ENCODE measurements at places on chromosomes 2 and 18.

GRCh38 chr2:156492979-156493378 is 56.8 kb downstream of the GPD2 start:
- DNase-seq: no peak

DNA sequence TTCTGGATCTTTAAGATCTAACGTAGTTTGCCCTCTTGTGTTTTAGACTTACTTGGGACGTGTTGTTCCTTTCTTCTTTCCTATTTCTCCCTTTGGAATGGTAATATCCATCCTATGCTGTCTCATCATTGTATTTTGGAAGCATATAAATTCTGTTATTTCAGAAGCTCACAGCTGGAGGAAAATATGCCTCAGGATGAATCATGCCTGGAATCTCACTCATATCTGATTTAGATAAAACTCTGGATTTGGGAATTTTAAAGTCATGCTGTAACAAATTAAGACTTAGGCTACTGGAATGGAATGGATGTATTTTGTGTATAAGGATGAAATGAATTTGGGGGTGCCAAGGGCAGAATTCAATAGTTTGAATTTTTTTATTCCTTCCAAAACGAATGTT is 245.2 kb upstream of the GULP1 start:
- peak; percentile 6 for DNase-seq

DNA sequence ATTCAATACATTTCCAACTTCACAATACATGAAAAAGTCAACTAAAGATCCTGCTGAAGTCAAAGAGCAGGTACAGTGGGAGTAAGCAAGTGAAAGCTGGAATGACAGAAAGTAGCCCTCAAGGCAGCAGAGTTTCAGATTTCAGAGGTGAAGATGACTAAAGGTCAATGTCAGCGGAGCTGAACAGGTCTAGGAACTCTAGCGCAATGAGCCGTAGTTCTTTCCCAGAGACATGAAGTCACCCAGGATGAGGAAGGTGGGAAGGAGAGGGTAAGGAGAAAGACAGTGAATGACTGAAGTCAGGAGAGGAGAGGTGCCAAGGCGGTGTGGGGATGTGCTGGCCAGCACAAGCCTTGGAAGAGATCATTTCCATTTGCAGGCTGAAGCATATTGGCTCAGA is 28.1 kb downstream of the PTPN2 start:
- no peak for DNase-seq

- no peak for DNase-seq
Measured at GRCh38 chr2:61807036-61807757, 46.7 kb downstream of the FAM161A start.

DNA sequence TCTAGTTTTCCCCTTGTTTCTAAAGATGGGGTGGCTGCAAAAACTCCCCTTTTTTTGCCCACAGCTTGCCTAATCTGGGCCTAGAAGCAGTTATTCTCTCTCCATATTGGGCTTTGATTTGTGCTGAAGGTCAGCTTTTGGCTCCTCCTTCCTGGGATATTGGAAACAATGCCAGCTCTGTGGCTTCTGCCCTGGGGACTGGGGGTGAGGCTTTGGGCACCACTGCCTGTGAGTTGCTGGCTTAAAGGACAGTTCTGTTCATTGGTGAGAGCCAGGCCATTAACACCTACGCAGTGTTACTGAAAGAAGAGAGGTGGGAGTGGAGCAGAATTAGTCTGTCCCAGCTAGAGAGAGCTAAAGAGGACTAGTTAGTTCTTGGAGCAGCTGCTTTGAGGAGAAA is 4.3 kb downstream of the UBXN2A start:
- DNase-seq: no peak

DNA sequence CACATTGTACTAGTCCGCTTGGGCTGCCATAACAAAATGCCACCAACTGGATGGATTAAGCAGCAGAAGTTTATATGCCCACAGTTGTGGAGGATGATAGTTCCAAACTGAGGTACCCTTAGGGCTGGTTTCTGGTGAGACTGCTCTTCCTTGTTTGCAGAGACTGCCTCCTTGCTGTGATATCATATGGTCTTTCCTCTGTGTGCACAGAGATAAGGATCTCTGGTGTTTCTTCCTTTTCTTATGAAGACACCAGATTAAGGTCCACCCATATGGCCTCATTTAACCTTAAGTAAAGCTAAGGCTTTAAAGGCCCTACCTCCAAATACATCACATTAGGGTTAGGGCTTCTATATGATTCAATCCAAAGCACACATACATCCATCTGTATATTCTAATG is 738.2 kb upstream of the GCFC2 start:
- DNase-seq: no peak

GRCh38 chr2:241645915-241646645 is 8.6 kb downstream of the ATG4B start:
- DNase-seq: no peak

DNA sequence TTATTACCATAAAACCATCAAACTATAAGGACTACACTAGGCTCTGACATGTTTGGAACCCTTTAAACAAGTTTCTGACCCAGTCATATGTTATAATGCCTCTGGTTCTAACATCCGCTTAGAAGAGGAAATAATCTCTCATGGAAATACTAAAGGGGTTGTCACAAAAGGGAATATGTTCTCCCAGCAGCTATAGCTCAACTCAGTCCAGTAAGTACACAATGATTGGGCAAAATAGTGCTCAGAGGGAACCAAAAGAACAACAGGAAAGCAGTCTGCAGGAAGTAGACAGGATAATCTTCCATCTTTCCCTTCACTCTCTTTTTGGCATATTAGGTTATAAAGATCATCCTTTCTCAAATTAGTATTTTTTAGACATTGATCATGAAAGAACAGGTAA is 4.3 kb downstream of the SRBD1 start:
- DNase-seq: no peak

GRCh38 chr2:35714883-35715282 is 640.7 kb upstream of the CRIM1 start:
- DNase-seq: peak; percentile 46

All from iris pigment epithelial cell (primary cell).